ENCODE measurements at places on chromosomes 12 and 14.
A peak's percentile ranks its signal among the peaks of the same experiment; 100 is the strongest.

- no peak for DNase-seq
These were observed 5.1 kb downstream of the E2F7 start for GRCh38 chr12:77060136-77060882.

- DNase-seq, result no peak
These were observed 499.8 kb upstream of the TBX3 start for GRCh38 chr12:115183752-115184151.

GRCh38 chr12:27966870-27967269, 5.7 kb downstream of the PTHLH start:
- no peak for DNase-seq

DNA sequence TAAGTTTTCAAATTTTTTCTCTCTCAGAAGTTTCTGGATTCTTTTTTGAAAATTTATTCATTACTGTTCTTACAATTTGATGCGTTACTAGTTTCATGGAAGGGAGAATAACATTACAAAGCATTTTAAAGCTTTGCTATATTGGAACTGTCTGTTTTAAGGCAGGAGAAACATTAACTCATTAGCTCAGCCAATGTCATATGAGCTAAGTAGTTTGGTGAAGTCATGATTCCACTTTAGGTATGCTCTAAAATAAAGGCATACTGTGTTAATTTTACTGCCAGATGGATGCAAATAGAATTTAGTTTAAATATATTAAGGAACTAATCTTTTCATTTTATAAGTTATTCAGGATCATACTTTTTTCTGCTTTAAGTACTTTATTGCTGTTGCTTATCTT, 46.0 kb downstream of the ARID2 start:
- DNase-seq, result no peak

DNA sequence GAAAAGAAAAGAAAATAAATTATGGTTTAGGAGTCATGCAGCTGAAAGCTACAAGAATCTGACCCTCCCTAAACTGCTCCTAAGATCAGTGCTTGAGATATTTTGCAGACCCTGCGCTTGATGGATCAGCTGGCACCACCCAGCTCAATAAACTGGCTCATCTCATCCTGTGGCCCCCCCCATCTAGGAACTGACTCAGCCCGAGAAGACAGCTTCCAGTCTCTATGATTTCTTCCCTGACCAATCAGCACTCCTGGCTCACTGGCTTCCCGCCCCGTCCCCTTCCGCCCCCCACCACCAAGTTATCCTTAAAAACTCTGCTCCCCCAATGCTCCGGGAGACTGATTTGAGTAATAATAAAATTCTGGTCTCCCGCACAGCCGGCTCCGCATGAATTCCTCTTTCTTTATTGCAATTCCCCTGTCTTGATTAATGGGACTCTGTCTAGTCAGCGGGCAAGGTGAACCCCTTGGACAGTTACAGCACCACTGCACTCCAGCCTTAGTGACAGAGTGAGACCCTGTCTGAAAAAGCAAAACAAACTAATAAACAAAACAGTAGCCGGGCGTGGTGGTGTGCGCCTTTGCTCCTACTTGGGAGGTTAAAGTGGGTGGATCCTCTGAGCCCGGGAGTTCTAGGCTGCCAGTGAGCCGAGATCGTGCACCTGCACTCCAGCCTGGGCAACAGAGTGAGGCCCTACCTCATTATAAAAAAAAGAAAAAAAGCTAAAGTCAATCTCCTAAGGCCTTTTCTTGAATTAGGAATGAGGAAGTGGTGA, 24.5 kb upstream of the SPTLC2 start:
- no peak for DNase-seq

DNA sequence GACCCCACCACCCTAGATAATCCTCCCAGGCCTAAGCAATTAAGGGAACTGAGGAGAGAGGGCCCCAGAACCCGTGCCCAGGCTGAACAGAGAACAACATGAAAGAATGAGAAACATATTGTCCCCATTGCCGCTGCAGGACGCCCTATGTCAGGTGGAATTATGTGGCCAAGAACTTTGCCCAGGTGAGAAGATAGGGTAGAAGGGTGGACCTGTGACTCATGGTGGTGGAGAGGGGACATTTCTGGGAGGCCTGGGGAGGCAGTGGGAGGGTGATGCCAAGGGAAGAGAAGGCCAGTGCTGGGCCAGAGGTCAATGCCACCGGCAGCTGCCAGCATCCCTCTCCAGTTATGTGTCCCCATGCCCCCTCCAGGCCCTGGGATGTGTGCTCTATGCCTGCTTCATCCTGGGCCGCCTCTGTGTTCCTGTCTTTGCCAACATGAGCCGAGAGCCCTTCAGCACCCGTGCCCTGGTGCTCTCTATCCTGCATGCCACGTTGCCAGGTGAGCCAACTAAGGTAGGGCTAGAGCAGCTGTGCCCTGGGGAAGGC, 15.5 kb downstream of the SOAT2 start:
- DNase-seq, result no peak

- DNase-seq, result no peak
These were observed 71.9 kb upstream of the TCL1B start for GRCh38 chr14:95614349-95614748.

DNA sequence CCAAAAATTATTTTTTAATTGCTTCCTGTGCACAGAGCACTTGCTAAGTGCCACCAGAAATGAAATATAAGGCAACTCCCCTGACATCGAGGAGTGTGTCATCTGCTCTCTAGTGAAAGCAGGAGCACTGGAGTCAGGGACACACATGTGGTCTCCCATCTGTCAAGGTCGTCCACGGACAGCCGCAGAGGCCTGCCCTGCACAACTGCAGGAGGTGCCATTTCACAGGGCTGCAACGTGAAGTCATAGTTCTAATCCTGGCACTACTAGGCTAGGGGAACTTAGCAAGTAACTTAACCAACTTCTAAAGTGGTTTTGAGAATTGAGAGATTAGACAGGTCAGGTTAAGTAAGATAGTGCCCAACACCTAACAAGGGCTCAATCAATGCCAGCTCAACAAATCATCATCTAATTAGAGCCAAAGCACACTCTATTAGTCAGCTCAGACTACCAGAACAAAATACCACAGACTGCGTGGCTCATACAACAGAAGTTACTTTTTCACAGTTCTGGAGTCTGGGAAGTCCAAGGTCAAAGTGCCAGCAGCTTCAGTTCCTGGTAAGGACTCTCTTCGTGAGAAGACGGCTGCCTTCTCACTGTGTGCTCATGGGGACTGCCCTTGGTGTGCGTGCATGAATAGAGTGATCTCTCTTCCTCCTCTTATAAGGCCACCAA, 30.7 kb downstream of the FOXN3 start:
- DNase-seq, result no peak

DNA sequence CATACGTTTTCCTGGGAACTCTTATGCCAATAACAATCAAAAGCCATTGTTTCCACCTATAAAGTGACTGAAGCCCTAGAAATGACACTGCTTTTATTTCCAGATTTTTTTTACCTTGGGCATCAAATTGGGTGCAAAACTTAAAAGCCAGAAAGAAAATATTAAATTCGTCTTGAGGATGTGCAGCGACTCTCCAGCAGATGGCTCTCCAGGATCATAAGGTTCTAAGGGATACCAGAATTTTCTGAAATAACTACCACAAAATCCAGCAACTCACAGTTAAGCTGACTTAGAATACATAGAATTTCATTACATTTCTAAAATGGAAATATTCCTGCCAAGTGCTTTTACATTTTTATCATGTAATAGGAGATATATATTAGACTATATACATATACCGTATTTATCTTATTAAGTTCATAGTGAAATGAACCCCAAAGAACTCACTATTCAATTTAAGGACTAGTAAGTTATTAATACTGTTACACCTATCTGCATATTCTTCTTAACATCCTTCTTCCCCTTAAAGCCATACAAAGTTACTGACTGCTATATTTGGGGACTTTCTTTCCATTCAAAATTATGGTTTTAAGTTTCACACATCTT, 44.0 kb downstream of the ARMH4 start:
- peak; percentile 13 for DNase-seq

- DNase-seq, result peak; percentile 70
These were observed 100.7 kb downstream of the C2CD5 start for GRCh38 chr12:22443379-22444316.

Data from hippocampal formation (tissue), 2 donors.